ENCODE measurements at places on chromosomes 3 and 15.
A peak's percentile ranks its signal among the peaks of the same experiment; 100 is the strongest.

DNA sequence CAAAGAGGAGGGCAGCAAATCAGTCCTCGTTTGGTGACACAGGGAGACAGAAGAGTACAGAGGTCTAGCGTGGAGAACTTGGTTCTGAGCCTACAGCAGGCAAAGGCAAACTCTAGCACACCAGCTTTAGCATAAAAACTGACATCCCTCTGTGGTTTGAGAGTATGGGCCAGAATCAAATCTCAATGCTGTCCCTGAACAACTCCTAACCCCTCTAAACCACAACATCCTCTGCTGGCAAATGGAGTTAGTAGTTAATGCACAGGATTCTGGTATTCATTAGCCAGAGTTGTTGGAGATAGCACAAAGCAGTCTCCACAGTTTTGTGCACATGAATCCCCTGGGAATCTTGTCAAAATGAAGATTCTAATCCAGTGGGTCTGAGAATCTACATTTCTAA is 315.8 kb downstream of the NTRK3 start:
- no peak for DNase-seq

DNA sequence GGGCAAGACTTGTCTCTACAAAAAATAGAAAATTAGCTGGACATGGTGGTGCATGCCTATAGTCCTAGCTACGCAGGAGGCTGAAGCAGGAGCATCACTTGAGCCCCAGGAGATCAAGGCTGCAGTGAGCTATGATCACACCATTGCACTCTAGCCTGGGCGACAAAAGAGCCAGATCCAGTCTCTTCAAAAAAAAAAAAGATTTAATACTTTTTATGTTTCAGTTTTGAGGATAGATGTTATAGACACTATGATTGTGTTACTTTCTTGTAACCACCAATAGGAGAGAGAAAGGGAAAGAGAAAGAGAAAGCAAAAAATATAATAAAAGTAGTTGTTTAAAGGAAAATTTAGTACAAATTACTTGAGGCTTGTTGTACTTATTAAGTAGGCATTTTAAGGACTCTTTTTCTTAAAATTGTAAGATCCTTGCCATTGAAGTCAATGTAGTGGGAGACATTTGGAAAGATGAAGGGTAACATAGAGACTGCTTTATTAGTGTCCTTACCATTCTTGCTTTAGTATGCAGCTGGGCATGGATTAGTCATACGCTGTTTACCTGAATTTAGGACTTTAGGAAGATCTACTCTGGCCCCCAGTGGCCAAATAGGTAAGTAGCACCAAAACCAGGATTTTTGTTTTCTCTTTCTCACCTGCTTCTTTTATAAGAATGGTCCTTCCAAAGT is 35.1 kb upstream of the ZDHHC23 start:
- DNase-seq, result peak; percentile 23

DNA sequence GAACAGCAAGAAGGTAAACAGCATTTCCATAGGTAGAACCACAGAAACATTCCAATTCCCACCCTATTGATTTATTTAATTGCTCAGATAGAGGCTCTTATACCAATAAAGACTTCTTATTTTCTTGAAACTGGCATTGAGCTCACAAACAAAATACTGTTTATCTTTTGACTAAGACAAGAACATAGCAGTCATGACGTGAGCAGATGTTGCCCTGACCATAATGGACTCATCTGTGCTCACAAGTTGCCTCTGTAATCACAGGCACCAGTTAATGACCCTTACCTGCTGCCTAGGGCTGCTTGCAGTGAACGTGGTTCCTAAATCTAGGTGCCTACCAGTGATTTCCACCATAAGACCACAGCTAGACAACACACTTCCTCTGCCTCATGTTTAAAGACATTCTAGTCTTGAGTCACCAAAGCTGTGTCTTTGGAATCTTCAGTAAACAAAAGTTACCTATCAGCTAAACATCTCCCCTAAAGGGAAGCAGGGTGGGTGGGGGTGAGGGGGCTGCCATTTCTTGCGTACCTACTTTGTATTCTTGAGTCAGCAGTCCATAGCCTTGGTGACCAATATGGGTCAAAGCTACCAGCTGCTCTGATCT is 2.1 kb downstream of the FYCO1 start:
- no peak for DNase-seq

DNA sequence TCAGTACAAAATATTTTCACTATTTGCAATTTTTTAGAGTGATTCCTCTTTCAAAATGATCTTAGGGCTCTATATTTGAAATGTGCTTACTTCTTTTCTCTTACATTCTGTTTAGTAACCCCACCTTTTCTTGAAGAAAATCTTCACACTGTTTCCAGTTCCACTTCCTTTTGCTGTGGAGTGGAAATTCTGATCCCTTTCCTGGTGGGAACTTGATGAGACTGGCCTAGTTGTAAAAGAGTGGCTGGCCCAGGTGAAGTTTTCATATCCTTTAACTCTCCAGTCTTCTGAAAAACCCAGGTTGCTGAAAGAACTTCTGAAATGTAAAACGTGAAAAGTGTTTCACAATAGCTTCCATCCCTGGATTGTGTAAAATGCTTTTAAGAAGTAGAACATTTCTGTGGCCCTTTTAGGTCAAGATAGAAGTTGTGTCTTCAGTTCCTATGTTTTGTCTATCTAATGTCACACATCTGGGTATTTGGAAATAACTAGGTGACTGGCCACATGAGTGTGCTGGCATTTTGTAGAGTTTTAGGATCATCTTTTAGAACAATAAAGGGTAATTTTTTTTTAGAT is 84.8 kb upstream of the LRIG1 start:
- DNase-seq, result no peak

DNA sequence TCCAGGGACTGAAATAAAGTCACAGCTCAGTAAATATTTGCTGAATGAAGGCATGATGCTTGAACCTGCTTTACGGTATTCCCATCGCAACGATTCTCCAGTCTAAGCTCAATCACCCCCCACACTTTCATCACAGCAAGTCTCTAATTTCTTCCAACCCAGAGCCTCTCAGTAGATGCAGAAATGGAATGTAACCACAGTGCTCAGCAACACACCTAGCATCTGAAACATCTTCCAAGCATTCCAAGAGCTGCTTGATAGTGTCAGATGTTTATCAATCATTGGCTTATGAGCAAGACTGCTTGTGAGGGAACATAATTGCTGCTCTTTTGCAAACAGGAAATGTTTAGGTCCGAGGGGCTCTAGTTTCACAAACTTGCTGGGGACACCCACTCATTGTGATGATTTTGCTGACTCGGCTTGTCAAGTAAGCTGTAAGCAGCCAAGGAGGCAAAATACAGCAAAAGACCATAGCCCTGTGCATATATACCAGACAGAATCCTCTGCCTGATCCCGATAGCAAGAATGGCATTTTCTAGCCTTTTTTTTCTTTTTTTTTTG is 751.2 kb downstream of the NR2F2 start:
- no peak for DNase-seq

GRCh38 chr3:114375608-114376421 is 82.0 kb downstream of the TIGIT start:
- DNase-seq, result no peak

DNA sequence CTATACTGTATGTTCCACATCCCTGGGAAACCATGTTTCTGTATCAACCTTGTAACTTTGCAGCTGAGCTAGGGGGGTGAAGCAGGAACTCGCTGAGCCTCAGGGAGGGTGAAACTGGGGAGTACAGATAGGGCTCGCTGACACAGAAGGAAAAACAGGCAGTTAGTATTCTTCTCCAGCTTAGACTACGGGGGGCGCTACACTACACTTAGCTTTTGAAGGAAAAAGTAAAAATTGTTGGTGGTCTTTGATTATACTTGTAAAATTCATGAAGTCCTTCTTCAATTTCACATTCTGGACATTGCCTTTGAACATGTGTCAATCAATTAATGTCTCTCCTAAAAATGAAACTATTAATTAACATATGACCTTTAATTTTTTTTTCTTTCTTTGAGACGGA is 73.5 kb upstream of the RGMA start:
- DNase-seq, result no peak

GRCh38 chr3:153856932-153857331 is 264.3 kb upstream of the ARHGEF26 start:
- DNase-seq, result no peak
